Left cardiac atrium (tissue), 4 donors: ENCODE measurements at places on chromosomes 5 and 9. TPM values are rescaled to one million over a fixed set of nuclear protein-coding genes. Genes with fewer than 3 reads are reported as not detected.

The CDX1 gene
- total RNA-seq: not detected

The LIFR gene
- total RNA-seq: 59.7 TPM

The MYORG gene
- 5.5 TPM for total RNA-seq

The PCDHB3 gene
- 1.9 TPM for total RNA-seq

The PHYKPL gene
- 43.6 TPM for total RNA-seq
